ENCODE measurements at places on chromosomes 4 and X. TPM values are rescaled to one million over a fixed set of nuclear protein-coding genes. Genes with fewer than 3 reads are reported as not detected.

DNA sequence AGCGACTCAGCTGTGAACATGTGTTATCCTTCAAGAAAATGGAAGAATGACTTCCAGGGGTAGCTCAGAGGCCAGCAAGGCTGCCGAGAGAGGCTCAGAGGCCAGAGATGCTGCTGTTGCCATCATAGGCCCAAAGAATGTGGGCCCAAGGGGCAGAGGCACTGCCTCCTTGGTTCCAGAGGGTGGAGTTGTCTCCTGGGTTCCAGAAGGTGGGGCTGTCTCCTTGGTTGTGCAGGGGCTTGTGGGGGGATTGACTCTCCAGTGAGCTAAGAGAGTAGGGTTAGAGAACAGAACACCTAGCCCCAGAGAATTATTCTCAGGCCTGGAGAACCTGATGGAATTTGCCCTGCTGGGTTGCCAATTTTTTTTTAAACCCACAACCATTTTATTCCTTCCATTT is 62.6 kb downstream of the DGKK start:
- no peak for DNase-seq

- DNase-seq = no peak
Measured at GRCh38 chr4:152665691-152666395, 14.0 kb downstream of the TMEM154 start.

- DNase-seq = peak; percentile 12
Measured at GRCh38 chrX:13898083-13898482, 81.2 kb upstream of the GPM6B start.

DNA sequence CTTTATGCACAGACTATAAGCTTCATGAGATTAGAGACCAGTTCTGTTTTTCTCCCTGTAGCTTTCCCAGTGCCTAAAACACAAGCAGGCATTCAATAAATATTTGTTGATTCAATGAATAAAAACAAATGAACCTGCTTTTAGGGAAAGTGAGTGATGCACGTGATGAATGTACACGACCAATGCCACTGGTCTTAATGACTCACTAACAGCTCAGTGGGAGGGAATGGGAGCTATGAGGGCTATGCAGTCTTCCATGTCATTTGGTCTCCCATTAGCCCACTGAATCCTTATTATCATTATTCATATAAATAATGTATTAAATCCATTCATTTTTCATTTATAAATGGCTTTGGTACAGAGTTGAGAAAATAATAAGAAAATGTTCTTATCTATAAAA is 247.4 kb downstream of the FBXO8 start:
- no peak for DNase-seq

GRCh38 chr4:140049024-140049848 is 104.7 kb downstream of the MAML3 start:
- DNase-seq = peak; percentile 66

GRCh38 chr4:54224996-54225597 is 4.0 kb upstream of the PDGFRA start:
- no peak for DNase-seq

DNA sequence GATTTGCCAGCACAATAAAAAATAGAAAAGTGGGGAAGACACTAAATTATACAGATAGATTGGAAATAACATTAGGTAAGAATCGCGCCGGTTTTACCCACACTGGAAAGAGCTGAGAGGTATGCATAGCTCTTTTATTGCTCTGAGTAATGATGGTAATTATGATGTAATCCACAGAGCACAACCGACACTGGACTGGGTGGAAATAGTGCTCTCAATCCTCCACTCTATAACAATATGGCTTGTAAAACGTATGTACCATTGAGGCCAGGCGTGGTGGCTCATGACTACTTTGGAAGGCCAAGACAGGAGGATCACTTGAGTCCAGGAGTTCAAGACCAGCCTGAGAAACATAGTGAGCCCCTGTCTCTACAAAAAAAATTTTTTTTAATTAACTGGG is 104.3 kb upstream of the RAPGEF2 start:
- DNase-seq = no peak

GRCh38 chr4:24278693-24279092 is 305.7 kb downstream of the DHX15 start:
- no peak for DNase-seq

GRCh38 chrX:17007134-17007768 is 60.8 kb downstream of the REPS2 start:
- DNase-seq = no peak

DNA sequence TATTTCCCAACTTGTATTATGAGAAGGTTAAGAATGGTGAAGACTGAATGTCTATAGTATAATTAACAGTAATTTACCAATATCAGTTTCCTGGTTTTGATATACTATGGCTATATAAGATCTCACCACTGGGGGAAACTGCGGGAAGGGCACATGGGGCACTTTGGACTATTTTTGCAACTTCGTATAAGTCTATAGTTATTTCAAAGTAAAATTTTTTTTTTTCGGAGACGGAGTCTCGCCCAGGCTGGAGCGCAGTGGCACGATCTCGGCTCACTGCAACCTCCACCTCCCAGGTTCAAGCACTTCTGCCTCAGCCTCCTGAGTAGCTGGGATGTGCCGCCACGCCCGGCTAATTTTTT is 46.1 kb downstream of the CXorf58 start:
- peak; percentile 15 for DNase-seq

- no peak for DNase-seq
Measured at GRCh38 chr4:113684534-113685091, 76.9 kb downstream of the CAMK2D start.

DNA sequence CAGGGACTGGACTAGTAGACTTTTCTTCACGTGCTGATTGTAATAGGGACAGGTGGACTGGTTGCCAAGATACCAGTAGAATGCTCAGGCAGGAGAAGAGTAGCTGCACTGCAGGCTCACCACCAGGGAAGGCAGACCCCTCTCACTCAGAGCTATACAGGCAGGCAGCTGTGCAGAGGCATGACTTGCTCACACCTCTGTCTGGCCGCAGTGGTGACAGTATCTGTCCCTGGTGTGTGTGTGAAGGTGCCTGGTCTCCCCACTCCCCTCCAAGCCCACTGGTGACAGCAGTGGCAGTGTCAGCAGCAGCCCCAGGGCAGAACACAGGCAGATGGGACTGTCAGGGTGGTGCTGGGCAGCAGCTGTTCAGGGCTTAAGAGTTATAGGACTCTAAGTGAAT is 140.7 kb downstream of the RPS6KA6 start:
- DNase-seq = no peak

DNA sequence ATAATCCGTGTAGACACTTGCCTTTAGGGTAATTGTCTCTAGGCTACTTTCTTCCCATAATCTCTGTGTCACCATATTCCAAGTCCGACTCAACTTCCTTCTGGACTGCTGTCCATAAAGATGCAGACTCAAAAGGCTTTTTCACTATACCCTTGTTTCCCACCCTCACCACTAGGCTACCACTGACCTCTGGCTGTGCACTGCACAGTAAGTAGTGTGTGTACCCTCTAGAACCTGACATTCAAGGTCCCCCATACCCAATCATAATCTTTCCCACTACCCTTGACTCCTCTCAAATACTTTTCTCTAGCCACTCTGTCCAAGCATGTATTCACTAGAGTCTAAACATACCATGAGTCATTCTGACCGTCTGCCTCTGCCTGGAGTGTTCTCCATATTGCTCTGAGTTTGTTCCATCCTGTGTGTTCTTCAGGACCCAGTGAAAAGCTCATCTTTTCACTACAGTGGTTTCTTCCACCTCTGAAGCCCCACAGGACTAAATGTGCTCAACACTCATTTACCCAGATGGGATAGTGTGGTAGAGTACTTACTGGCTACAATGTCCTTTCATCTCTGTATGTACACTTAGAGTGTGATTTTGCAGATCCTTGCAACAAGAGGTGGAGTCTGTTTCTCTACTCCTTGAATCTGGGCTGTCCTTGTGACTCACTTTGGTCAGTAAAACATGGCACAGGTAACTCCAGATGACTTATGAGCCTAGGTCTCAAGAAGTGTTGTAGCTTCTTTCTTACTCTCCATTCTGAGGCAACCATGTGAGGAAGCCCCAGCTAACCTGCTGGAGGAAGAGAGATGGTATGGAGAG is 17.4 kb downstream of the JADE3 start:
- DNase-seq = no peak

DNA sequence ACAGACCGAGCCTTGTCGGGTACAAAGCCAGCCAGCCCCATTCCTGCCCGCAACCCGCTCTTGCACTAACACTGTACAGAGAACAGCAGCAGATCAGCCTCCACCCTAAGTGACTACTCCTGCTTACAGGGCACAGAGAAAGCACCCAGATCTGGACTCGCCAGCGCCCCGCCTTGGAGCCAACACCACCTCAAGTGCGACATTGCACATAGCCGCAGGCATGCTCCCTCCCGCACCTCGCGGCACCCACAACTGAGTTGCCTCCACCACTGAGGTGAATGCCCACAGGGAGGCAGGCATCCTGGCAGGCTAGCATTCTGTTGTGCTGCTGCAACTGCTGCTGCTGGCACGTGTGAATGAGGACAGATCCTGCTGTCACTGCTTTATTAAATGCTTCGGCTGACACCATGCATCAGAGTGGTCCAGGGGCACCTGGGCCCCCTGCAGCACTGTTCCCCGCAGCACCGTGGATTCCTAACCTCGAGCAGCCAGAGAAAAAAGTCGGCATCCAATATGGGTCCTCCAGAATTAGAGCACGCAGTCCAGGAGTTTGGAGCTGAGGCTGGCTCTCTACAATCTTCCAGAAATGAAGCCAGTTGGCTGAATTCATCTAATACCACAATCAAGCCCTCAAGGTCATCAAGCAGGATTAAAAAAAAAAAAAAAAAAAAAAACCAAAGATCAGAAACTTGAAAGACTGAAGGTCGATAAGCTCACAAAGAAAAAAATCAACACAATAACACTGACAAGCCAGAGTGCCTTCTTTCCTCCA is 352.9 kb downstream of the GASK1B start:
- no peak for DNase-seq

GRCh38 chrX:11447418-11447817 is 154.2 kb downstream of the AMELX start:
- no peak for DNase-seq

DNA sequence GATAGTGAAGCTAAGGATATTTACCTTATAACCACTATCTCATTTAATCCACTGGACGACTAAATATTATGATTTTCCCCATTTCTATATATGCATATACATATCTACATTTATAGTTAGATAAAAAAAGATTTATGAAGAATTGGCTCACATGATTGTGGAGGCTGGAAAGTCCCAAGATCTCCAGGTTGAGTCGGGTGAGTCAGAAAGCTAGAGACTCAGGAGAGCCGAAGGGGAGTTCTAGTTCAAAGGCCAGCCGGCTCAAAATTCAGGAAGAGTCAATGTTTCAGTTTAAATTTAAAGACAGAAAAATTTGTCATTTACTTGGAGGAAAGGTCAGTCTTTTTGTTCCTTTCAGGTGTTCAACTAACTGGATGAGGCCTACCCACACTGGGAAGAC is 158.2 kb upstream of the CPEB2 start:
- no peak for DNase-seq

- DNase-seq = no peak
Measured at GRCh38 chr4:59060895-59061294, 1950.7 kb upstream of the IGFBP7 start.

DNA sequence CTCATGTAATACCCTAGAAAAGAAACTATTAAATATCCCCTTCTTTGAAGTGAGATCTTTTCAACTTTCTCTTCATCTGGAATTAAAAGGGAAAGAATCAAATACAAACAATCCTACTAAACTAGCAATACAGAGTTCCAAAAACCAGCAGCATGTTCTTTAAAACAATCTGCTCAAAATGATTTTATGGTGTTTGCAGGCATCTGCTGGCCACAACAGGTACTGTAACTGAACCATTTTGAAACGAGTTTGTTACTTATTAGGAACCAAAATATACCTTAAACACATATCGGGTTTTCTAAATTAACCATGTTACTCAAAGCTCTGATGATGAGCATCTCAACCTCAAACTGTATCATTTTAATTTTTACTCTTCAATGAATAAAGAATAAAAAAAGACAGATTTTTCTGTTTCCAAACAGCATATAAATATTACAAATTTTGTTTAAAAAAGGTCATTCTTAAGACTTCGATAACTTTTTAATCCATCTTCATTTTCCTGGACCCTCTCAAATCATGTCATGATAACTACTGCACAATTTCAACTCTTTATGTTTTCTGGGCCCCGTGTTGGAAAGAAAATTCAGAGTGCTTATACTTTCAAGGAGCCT is 56.5 kb downstream of the ARAP2 start:
- no peak for DNase-seq

GRCh38 chr4:33959519-33959918 is 2284.8 kb downstream of the ARAP2 start:
- no peak for DNase-seq

DNA sequence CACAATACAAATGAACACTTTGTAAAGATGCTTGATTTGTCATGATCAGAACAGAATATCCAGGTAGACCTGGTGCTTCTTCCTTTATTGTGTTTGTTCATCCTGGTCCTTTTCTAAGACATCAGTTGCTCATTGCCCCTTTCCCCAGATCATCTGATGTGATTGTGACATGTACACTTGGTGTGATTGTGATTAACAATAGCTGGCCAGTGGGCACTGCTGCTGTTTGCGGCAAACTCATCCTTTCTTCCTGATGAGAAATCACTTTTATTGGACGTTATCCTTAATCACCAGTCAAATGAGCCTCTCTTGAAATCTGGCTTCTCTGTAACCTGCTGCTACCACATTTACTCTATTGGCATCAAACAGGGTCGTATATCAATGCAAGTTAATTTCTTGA is 135.1 kb downstream of the PCDH7 start:
- DNase-seq = no peak

GRCh38 chr4:120520761-120521160 is 401.8 kb downstream of the PRDM5 start:
- DNase-seq = no peak

- peak; percentile 21 for DNase-seq
Measured at GRCh38 chr4:4852591-4853362, 6.7 kb upstream of the MSX1 start.

- DNase-seq = no peak
Measured at GRCh38 chr4:117692538-117692937, 341.7 kb upstream of the NDST3 start.

DNA sequence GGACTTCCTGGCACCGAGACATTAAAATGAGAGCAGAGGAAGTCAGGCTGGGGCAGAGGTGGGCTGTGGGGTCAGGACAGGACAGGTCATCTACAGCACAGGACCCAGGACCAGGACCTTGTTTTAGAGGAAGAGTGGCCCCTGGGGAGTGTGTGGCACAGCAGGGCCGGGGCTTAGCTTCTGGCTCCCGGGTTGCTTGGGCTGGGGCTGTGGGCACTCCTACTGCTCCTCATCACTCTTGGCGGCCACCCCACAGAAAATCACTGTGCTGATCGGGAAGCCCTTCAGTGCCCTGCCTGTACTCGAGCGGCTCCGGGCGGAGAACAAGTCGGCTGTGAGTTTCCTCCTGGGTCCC is 8.1 kb upstream of the ATP6AP1 start:
- DNase-seq = no peak

EFHC2 gene
- 2.3 TPM for total RNA-seq

CPE gene
- total RNA-seq = not detected

SOX3 gene
- not detected for total RNA-seq

HTRA3 gene
- total RNA-seq = not detected

PRKG2 gene
- total RNA-seq = 0.25 TPM

PHOX2B gene
- total RNA-seq = not detected

ITM2A gene
- total RNA-seq = 185 TPM

AADAT gene
- not detected for total RNA-seq

RNF212 gene
- total RNA-seq = 3.5 TPM

MXRA5 gene
- not detected for total RNA-seq

PLAC8 gene
- 418 TPM for total RNA-seq

SHISA3 gene
- 0.42 TPM for total RNA-seq

CORIN gene
- not detected for total RNA-seq

MAGEH1 gene
- 17.3 TPM for total RNA-seq

KCND1 gene
- 2.9 TPM for total RNA-seq

SLC2A9 gene
- total RNA-seq = 1.5 TPM

Measured in activated CD4-positive, alpha-beta T cell treated with anti-CD3 and anti-CD28 coated beads, Interleukin-2, amount 10 ng/mL, durations not matched to agents 7 days and 5 days (primary cell).